ENCODE measurements at places on chromosomes 6 and 20.

DNA sequence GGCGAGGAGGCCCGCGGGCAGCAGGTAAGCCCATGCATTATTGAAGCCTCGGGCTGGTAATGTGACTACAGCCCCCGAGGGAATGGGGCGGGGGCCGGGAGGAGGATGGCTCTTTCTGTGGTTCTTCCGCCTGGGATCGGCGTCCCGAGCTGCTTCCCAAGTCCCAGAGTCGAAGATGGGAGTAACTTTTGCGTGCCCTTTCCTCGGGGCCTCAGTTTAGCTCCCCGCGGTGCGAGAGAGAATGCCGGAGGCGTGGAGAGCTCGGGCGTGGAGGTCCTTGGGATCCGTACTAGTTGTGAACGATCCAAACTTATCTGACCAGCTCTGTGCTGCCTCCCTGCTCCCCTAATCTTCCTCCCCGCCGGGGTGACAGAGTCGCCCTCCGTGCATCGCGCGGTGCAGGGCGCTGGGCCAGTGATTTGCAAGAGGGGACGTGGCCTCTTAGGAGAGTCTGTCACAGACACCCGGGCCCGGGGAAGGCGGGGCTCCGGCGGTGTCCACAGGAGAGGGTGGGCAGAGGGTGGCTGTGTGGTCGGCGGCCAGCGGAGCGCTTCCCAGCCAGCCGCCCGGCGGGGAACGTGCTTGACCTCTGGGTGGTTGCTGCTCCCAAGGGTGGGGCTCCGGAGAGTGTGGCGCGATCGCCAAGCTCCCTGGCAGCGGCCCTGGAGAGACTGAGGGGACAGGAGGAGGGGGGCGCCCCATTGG is 815 bp downstream of the UTRN start:
- no peak for DNase-seq

- no peak for DNase-seq
Observed at GRCh38 chr6:111743862-111744692, 129.2 kb downstream of the FYN start.

- no peak for DNase-seq
Observed at GRCh38 chr6:139013185-139013800, 15.3 kb upstream of the ABRACL start.

- DNase-seq, result no peak
Observed at GRCh38 chr20:35826397-35826998, 54.7 kb downstream of the PHF20 start.

DNA sequence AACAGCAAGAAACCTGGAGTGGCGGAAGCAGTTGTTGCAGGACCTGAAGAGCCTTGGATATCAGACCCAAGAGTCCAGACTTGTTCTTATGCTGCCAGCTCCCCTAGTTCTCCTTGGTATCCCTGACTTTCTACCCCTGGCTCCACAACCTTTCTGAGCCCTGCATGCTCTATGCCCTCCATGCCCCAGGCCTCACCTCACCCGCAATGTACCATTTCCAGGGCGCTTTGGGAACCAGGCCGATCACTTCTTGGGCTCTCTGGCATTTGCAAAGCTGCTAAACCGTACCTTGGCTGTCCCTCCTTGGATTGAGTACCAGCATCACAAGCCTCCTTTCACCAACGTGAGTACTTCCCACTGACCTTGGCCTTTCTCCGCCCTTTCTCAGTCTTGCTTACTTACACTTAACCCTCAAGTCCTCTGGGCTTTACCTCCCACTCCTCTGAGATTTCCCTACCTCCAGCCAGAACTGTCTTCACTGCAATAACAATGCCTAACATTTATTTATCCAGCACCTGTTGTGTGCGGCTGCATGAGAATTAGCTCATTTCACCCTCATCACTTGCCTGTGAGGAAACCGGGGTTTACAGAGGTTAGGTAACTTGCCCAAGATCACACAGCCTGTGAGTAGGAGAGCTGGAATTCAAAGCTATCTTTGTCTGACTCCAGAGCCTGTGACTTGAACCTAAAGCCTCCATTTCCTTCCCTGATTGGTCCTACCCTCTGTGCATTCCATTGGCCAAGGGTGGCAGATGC is 2.3 kb downstream of the POFUT1 start:
- no peak for DNase-seq
